ENCODE measurements at places on chromosomes 16 and 17.

GRCh38 chr16:65406933-65407332 lies 285.1 kb upstream of the CDH11 start:
- DNase-seq = no peak

- peak; percentile 53 for DNase-seq
Observed at GRCh38 chr16:81710596-81710995, 68.5 kb upstream of the PLCG2 start.

GRCh38 chr16:74788108-74788507 lies 13.5 kb upstream of the FA2H start:
- DNase-seq = no peak

DNA sequence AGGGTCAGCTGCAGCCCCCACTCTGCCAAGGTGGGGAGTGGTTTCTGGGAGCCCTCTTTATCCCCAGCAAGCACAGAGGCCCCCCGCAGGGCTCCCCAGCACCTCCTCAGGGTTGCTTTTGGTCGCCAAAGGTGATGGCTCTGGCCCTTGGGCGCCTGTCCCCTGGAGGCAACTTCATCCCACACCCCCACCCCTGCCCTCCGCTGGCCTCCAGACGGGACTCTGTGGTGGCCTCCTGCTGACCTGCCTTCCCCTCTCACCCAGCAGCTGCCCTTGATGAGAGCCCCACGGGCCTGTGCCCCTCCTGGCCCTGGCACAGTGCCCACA lies 7.8 kb upstream of the RHOT2 start:
- DNase-seq = no peak

DNA sequence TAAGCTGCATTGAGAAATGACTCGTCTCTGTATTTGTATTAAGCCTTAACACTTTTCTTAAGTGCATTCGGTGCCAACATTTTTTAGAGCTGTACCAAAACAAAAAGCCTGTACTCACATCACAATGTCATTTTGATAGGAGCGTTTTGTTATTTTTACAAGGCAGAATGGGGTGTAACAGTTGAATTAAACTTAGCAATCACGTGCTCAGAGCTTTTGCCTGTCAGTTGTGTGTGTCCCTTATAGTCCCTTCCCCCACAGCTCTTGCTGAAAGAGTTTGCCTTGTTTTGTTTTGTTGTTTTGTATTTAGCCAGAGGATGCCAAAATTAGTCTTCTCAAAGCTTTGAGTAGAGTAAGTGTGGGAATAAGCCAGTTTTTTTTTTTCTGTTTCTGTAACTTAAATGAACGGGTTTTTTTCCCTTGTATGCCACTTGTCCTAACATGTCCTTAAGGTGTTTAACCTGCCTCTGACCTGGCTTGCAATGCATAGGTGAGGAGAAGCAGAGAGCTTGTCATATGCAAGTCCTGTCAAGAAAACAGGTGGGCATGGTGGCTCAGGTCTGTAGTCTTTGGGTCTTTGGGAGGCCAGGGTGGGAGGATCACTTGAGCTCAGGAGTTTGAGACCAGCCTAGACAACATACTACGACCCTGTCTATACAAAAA lies 4.6 kb upstream of the MAPK8IP3 start:
- DNase-seq = no peak

- no peak for DNase-seq
Observed at GRCh38 chr17:41103896-41104295, 1.3 kb upstream of the KRTAP4-9 start.

DNA sequence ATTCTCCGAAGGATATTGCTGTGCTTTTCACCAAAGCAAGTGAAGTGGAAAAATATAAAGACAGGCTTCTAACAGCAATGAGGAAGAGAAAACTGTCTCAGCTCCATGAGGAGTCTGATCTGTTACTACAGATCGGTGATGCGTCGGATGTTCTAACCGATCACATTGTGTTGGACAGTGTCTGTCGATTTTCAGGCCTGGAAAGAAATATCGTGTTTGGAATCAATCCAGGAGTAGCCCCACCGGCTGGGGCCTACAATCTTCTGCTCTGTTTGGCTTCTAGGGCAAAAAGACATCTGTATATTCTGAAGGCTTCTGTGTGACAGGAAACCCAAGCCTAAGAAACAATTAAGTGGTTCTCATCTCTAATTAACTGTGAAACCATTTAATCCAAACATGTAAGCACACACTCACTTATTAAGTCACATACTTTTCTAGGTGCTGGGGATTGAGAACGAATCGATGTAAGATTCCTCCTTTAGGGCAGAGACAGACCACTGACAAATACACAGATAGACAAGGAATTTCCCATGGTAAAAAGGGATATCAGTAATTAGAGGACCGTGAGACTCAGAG lies 22.8 kb downstream of the SLFN5 start:
- no peak for DNase-seq

All from GM23338 (cell line).